ENCODE measurements at places on chromosomes 3 and 15.

GRCh38 chr3:179811321-179812095 lies 158.7 kb downstream of the USP13 start:
- DNase-seq = peak; percentile 84

DNA sequence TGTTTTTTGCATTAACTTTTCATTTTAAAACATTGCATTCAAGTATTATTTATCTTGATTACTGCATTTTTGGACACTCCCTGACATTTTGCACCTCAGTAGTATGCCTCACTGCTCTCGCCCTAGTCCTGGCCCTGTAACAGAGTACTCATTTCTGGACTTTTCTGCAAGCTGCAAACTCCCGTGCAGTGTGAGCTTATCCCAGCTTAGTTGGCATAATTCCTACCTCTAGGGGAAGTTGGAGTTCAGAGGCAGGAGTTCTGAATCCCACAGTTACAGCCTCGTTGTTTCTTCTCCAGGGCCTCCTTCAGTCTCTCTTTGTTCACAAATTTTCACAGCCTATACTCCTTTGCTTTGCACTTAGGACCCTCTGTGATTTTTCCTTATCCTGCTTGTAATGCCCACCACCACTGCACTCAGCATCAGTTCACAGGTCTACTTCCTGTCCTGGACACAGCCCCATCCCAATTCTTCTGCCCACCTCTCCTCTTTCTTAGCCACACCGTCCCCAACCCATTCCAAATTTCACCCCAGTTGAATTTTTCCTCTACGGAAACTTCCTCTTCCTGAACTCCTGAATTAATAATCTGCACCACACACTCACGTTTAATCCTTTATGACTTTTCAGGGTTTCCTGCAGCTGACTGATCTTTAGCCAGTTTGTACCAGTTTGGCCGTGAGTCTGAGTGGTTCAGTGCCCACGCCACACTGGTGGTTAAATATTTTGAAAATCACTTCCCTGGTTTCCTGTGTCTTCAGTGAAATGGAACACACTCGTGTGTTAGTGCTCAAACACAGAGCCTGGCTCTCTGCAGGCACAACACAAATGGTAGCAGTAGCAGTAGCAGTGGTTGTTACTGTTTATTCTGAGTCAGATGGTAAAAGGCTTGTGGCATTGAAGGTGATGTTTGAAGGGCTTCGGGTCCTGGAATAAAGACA lies 6.3 kb upstream of the CTSH start:
- peak; percentile 27 for DNase-seq

DNA sequence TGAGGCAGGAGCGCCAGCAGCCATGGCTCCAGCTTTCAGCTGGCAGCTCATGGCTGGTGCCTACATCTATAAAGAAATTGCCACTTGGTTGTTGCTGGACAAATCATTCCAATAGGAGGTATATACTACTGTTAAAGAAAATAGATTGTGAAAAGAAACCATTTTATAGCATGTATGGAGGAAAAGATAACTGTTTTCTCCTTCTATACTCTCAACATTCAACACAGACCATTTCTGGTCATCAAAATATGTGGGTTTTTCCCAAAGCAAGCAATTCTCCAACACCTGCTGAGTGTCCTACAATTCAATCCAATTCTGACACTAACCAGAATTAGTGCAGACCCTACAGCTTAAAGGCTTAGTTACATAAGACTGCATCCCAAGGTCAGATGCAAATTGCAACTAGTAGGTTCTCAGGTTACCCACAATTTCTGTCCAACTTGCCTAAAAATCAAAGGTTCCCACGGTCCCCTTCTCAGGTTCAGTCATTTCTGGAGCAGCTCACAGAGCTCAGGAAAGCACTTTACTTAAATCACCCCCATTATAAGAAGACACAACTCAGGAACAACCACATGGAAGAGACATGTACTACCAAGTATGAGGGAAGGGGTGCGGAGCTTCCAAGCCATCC lies 42.4 kb upstream of the STRIT1 start:
- no peak for DNase-seq

DNA sequence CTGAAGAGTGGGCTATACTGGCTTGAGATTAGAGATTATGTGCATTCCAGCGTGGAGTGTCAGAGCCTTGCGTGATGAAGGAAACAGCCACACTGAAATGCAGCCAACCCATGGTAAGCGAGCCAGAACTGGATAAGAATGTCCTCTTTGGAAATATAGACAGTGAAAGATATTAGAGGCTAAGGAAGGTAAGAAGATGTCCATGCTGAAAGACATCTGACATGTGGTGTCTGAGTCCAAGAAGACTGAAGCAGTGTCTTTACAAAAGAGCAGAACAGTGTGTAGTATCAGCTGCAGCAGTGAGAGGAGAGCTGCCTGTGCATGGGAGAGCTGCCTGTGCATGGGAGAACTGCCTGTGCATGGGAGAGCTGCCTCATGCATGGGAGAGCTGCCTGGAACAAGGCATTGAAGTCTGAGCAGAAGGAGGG lies 672.2 kb downstream of the DIPK2A start:
- peak; percentile 18 for DNase-seq

- no peak for DNase-seq
These were observed 4.2 kb upstream of the NUP210 start for GRCh38 chr3:13424141-13424844.

DNA sequence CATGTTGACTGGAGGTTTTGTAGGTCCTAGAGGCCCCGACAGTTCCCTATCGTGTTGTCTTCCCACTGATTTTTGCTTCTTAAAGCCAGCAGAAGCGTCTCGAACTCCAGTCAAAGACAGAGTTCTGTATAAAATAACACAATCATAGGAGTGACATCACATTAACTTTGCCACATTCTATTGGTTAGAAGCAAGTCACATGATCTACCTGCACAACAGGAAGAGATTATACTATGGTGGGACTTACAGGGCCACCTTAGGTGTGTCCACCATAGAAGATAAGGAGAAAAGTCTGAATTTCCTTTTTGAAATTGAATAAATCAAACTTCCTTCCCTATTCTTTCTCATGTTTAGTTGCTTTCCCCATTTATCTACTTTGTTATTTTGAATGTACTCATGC lies 365.5 kb downstream of the GRM7 start:
- no peak for DNase-seq

GRCh38 chr15:70096215-70097062 lies 1.3 kb downstream of the TLE3 start:
- no peak for DNase-seq

GRCh38 chr15:65246026-65246714 lies 34.9 kb upstream of the CILP start:
- no peak for DNase-seq

- no peak for DNase-seq
These were observed 295.9 kb upstream of the PROK2 start for GRCh38 chr3:72080800-72081199.

DNA sequence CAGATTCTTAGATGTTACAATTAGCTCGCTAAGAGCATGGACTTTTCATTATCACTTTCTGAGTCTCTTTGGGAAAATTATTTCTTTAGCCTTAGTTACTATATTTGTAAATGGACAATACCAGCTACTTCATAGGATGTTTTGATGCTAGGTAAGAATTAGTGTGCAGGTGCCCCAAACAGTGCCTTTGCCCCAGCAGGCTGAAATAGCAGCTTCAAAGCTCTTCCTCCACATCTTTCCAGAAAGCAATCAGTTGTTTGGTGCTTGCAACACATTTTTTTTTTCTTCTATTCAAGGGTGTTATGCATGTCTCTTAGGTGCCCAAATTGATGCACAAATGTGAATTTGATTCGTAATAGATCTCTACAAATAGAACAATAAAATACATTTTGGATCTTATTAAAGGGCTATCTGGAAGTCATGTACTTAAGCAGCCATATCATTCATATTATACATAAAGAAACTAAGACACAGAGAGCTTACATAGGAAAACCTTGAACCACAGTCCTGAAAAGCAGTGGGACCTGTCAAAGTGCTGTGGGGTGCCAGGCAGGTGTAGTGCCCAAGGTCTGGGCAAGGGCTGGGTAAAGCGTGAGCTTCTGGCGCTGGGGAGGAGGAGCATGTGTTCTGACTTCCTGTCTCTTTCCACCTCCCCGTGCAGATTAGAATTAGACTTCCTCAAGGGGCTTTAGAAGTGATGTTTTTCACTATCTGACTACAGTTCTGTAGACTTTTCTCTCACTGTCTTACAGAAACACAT lies 62.9 kb downstream of the FNDC3B start:
- no peak for DNase-seq

- no peak for DNase-seq
These were observed 255.9 kb downstream of the DOCK3 start for GRCh38 chr3:50930371-50931208.

DNA sequence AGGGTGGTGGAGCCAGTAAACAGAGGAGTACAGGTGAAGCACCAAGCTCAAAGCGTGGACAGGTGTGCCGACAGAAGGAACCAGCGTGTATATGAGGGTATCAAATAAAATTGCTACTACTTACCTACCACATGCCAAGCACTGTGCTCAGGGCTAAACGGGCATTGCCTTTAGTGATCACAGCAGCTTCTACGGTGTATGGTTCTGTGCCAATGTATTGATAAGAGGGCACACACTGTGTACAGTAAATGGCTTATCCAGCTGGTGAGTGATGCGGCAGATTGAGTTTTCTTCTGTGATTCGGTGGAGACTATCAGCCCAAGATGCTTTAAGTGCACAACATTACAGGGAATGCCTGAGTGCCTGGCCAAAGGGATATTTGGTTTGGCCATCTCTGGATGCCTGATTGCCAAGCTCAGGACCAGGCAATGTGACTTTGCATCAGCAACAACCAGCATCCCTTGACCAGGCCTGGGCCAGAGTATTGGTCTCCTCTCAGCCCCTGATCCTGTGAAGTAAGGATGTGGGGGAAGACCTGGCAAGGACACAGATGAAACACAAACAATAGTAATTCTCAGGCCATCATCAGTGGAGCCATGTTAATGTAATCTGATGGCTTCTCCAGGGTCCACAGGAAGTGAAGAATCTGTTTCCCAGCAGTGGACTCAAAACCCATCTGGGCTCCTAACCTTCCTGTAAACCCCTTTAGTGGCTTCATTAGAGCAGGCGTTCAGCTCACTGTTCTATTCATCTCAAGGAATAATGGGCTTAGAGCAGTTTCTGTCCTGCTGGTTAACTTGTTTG lies 14.1 kb downstream of the STARD5 start:
- DNase-seq = no peak

- no peak for DNase-seq
These were observed 125.3 kb downstream of the IGF1R start for GRCh38 chr15:98773616-98774015.

DNA sequence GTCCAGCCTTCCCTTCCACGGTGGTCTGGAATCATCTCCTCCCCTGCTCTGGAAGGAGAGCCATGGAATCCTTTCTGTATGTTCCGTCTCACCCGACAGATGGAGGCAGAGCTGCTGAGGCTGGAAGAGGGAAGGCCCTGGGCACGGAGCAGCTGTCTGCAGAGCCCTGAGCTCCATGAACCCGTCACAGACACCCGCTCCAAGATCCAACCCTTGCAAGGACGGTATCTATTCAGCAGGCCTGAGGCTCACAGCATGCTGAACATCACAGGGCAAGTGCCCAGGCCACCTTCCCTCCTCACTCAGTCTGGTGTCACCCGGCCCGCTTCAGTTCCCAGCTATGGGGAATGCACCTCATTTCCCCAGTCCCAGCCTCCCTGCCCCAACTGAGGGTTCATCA lies 103.9 kb downstream of the LRIG1 start:
- no peak for DNase-seq

Measured in stromal cell of bone marrow (primary cell).